Sigmoid colon (tissue), 7 donors: ENCODE measurements at places on chromosomes 7 and 10. TPM values are rescaled to one million over a fixed set of nuclear protein-coding genes. Genes with fewer than 3 reads are reported as not detected.

- no peak overlapping the region for H3K27ac ChIP-seq
- no peaks in the 10 kb centered on the region for H3K36me3 ChIP-seq
- DNase-seq = no peak
- no peak overlapping the region for H3K4me3 ChIP-seq
- no peaks in the 10 kb centered on the region for H3K4me1 ChIP-seq
These were observed 335.3 kb downstream of the GFRA1 start for GRCh38 chr10:115937768-115938056.

GRCh38 chr7:22551768-22552513 lies 52.0 kb upstream of the STEAP1B start:
- peaks cover 8% of the 10 kb centered on the region for H3K4me1 ChIP-seq
- peaks cover 15% of the 10 kb centered on the region for H3K27me3 ChIP-seq
- H3K27ac ChIP-seq = no peak overlapping the region
- H3K36me3 ChIP-seq = no peaks in the 10 kb centered on the region
- peak; percentile 25 for DNase-seq

DNA sequence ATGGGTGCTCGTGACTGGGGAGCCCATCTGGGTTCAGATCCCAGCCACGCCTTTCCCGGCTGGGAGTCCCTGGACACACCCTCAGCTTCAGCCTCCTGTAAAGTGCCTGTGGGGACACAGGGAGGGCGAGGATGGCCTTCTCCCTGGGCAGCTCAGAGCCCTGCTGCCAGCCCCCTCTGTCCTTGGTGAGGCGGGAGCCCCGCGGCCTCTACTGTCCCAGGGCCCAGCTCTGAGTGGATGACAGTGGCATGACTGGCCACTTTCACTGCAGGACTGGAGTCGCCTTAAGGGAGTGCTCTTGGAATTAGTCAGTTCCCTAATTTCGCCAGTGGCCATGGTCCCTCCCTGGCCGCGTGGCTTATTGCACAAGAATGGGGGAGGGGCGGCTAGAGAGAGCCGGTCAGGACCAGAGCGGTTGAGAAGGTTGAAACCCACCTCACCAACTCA lies 4.6 kb downstream of the BRI3 start:
- peak overlapping the region; percentile 97 for H3K27ac ChIP-seq
- peaks cover 11% of the 10 kb centered on the region for H3K36me3 ChIP-seq
- H3K27me3 ChIP-seq = no peaks in the 10 kb centered on the region
- DNase-seq = peak; percentile 84
- H3K4me1 ChIP-seq = peaks cover 74% of the 10 kb centered on the region
- H3K4me3 ChIP-seq = peak overlapping the region; percentile 2

GRCh38 chr10:68049289-68050078 lies 25.6 kb downstream of the HERC4 start:
- no peak overlapping the region for H3K4me3 ChIP-seq
- no peak for DNase-seq
- no peaks in the 10 kb centered on the region for H3K4me1 ChIP-seq
- H3K27me3 ChIP-seq = no peaks in the 10 kb centered on the region
- no peaks in the 10 kb centered on the region for H3K36me3 ChIP-seq

DNA sequence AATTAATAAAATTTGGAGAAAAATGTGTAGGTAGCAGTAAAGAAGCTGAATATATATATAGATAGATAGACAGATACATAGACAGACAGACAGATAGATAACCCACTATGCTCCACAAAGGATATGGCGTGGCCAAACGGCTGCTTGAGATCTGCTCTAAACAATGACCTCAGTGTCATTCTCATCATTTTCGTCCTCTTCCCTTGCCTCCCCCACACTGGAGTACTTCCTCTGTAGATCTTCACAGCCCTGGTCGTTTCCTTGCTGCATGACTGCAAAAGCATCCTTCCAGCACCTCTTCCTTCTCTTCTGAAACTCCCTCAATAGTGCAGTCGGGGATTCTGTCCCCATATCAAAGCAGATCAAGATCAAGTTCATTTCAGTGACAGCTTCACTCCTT lies 35.6 kb upstream of the ATP6V0A4 start:
- no peak for DNase-seq
- no peak overlapping the region for H3K4me3 ChIP-seq
- H3K36me3 ChIP-seq = no peaks in the 10 kb centered on the region
- H3K27me3 ChIP-seq = no peaks in the 10 kb centered on the region
- no peak overlapping the region for H3K27ac ChIP-seq

DNA sequence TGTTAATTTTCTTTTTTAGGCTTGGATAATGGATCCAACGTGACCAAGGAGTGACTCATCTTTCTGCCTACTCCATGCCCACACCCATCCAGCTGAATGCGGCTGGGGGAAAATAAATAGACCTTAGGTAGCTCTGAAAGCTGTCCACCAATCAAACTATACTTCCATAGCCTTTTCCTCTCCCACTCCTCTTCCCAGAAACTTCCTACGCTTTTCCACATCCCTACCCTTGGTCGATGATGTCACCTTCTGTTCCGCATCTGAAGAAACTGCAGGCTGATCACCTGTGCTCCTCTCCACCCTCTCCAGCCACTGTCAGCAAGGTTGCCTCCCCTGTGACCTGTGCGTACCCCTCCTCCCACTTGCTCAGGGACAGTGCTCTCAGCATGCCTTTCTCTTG lies 359.8 kb upstream of the KLF6 start:
- H3K27ac ChIP-seq = no peak overlapping the region
- no peaks in the 10 kb centered on the region for H3K4me1 ChIP-seq
- DNase-seq = no peak
- no peak overlapping the region for H3K4me3 ChIP-seq
- no peaks in the 10 kb centered on the region for H3K36me3 ChIP-seq

- no peaks in the 10 kb centered on the region for H3K36me3 ChIP-seq
- no peak overlapping the region for H3K4me3 ChIP-seq
- H3K27ac ChIP-seq = no peak overlapping the region
These were observed 4.2 kb upstream of the FAM20C start for GRCh38 chr7:188174-188573.

DNA sequence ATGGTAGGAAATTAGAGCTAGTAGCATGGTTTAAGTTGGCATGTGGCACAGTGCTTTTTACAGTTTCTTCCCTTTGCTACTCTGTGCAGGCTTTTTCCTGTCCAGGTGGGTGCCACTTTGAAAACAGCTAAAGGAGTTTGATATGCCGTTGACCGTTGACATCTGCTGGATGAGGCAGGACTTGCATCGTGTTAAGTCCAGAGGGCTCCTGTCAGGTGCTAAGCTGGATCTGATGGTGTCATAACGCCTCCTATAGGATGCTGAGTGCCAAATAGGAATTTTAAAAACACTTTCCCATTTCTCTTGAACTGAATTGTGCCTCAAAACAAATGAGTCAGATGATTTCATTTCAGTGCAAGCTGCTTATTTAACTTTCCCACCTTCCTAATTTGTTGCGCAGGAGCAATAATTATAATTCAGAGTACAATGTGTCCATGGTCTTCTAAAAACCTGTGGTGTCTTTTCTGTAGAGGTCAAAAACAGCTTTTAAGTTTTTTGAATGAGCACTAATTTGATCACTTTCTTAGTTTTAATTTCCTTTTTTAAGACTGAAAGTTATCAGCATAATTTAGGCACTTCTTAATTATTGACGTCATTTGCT lies 178.3 kb downstream of the CDCA7L start:
- H3K4me3 ChIP-seq = no peak overlapping the region
- peaks cover 6% of the 10 kb centered on the region for H3K27me3 ChIP-seq
- no peaks in the 10 kb centered on the region for H3K36me3 ChIP-seq
- no peak for DNase-seq
- H3K27ac ChIP-seq = no peak overlapping the region

- H3K4me3 ChIP-seq = no peak overlapping the region
- H3K27me3 ChIP-seq = no peaks in the 10 kb centered on the region
- no peak overlapping the region for H3K27ac ChIP-seq
- no peak for DNase-seq
- no peaks in the 10 kb centered on the region for H3K4me1 ChIP-seq
These were observed 254.6 kb downstream of the TFEC start for GRCh38 chr7:115775981-115776380.

GRCh38 chr10:88118729-88119128 lies 255.3 kb downstream of the PTEN start:
- no peaks in the 10 kb centered on the region for H3K27me3 ChIP-seq
- DNase-seq = no peak
- H3K4me1 ChIP-seq = no peaks in the 10 kb centered on the region
- no peak overlapping the region for H3K4me3 ChIP-seq
- no peaks in the 10 kb centered on the region for H3K36me3 ChIP-seq

DNA sequence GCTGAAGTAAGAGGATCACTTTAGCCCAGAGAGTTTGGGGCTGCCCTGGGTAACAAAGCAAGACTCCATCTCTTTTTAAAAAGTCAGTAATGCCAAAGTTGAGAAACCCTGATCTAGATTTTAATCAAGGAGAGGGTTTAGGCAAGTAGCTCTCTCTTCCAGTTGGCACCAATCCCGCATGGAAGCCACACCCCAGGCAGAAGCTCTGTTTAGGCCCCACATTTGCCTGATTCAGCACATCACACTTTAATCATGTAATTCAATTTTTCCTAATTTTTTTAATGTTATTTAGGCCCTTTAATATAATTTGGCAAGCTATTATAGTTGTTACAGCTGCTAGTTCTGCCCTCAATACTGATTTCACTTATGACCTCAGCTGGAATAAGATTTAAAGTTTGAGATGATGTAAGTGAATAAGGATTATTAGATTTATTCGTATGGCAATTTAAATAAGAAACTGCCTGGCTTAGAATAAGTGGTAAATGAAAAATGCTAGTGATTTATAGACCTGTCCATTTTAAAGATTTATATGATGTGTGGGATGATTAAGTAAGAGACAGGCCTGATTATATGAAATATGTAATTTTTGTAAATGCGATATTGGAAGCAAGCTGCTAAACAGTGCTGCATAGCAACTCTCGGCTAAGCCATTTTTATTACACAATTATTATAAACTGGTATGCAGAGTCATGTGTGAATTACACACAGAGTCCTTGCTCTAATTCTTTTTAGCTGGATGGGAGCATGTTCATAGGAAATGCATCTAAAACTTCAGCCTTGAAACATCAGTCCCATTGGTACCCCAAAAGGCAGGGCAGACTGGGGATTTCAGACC lies 80.2 kb upstream of the NFE2L3 start:
- H3K4me3 ChIP-seq = no peak overlapping the region
- no peaks in the 10 kb centered on the region for H3K36me3 ChIP-seq
- DNase-seq = no peak

GOLGA7B gene
- 1.4 TPM for polyA plus RNA-seq

CALY gene
- not detected for polyA plus RNA-seq

LBX1 gene
- not detected for polyA plus RNA-seq

OPN1SW gene
- polyA plus RNA-seq = not detected

POU6F2 gene
- polyA plus RNA-seq = 0.04 TPM

HOXA9 gene
- 22.4 TPM for polyA plus RNA-seq
